NCI-H2081 treated with DMSO at 0.1 percent for 48 hours (cell line): ENCODE measurements at places on chromosomes 7 and 10.

DNA sequence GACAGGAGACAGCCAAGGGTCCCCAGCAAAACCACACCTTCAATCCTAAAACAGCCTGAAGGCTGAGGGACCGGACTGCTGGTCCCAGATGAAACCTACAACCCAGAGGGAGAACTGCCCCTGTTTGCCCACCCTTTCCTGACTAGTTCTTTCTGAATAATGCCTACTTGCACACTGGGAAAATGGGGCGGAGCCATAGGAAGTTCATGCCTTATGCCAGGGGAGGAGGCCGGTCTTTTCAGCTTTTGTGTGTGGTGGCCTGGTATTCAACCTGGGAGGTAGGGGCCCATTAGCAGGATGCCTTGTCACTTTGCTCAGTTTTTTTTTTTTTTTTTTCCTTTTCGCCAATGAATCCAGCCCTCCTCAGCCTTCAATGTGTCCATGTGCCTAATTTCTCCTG lies 20.7 kb downstream of the TOMM7 start:
- DNase-seq = no peak

DNA sequence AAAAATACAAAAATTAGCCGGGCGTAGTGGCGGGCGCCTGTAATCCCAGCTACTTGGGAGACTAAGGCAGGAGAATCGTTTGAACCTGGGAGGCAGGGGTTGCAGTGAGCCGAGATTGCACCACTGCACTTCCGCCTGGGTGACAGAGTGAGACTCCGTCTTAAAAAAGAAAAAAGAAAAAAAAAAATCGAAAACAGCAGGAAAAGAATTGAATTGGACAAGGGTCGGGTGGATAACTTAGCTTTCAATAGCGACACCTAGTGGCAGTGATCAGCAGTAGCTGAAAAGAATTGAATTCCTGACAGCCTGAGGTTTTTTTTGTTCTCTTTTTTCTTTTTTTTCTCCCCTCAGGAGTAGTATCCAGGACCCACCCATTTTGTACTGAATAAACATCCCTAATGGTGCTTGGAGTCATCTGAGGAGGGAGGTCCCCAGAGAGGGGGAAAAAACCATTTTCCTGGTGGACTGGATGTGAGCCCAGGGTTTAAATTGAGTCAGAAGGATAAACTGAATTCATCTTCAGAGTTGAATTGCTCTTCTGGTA lies 55.1 kb downstream of the CYCS start:
- DNase-seq = peak; percentile 80

GRCh38 chr10:71459513-71459912 lies 62.8 kb downstream of the CDH23 start:
- no peak for DNase-seq

GRCh38 chr10:60662917-60663614 lies 115.2 kb upstream of the CDK1 start:
- DNase-seq = no peak

DNA sequence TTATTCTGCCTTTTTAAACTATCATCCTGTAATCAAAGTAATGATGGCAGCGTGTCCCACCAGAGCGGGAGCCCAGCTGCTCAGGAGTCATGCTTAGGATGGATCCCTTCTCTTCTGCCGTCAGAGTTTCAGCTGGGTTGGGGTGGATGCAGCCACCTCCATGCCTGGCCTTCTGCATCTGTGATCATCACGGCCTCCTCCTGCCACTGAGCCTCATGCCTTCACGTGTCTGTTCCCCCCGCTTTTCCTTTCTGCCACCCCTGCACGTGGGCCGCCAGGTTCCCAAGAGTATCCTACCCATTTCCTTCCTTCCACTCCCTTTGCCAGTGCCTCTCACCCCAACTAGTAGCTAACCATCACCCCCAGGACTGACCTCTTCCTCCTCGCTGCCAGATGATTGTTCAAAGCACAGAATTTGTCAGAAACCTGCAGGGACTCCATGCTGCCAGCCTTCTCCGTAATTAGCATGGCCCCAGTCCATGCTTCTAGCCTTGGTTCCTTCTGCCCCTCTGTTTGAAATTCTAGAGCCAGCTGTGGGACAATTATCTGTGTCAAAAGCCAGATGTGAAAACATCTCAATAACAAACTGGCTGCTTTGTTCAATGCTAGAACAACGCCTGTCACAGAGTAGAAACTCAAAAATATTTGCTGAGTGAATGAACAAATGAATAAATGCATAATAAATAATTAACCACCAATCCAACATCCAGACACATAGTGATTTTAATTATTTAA lies 151.7 kb downstream of the EGFR start:
- DNase-seq = no peak

DNA sequence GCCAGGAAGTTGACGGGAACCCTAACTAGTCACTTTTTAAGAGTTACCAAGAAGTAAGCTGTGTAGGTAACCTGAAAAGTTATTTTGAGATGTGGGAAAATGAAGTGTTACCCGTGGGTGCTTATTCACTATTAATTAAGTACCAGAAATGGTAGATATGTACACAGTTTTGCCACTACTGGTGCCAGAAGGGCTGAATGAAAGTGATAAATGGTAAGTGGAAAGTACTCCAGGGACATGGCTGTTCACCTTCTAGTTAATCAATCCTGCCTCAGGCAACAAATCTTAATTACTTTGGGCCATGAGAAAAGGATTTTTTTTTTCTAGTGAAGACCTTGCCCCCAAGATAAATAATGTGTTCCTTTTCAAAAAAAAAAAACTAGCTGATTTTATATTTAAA lies 15.8 kb downstream of the NET1 start:
- no peak for DNase-seq

- no peak for DNase-seq
These were observed 37.8 kb upstream of the CHST15 start for GRCh38 chr10:124131172-124131571.

DNA sequence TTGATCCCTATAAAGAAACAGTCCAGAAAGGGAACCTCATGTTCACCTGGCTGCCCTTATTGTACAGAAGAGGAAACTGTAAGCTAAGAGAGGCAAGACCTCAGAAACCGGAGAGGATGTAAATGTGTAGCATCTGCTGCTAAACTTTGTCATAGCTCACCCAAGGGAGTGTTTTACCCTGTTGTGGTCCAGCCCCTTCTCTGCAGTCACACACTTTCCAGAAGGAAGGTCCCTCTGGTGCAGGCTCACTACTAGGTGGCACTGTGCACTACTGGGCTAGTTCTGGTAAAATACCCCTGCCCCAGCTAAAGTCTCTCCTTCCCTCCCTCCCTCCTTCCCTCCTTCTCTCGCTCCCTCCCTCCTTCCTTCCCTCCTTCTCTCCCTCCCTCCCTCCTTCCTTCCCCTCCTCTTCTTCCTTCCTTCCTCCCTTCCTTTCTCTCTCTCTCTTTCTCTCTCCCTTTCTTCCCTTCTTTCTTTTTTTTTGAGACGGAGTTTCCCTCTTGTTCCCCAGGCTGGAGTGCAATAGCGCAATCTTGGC lies 42.5 kb upstream of the LCOR start:
- no peak for DNase-seq

GRCh38 chr7:85733169-85733915 lies 546.5 kb upstream of the SEMA3D start:
- DNase-seq = no peak

- DNase-seq = no peak
These were observed 62.2 kb upstream of the ECHDC3 start for GRCh38 chr10:11679946-11680345.

- no peak for DNase-seq
These were observed 141.2 kb downstream of the NRF1 start for GRCh38 chr7:129752760-129753159.

- no peak for DNase-seq
These were observed 399.0 kb downstream of the GRID1 start for GRCh38 chr10:85967594-85967993.

GRCh38 chr10:71909399-71910083 lies 54.7 kb upstream of the CHST3 start:
- DNase-seq = no peak

DNA sequence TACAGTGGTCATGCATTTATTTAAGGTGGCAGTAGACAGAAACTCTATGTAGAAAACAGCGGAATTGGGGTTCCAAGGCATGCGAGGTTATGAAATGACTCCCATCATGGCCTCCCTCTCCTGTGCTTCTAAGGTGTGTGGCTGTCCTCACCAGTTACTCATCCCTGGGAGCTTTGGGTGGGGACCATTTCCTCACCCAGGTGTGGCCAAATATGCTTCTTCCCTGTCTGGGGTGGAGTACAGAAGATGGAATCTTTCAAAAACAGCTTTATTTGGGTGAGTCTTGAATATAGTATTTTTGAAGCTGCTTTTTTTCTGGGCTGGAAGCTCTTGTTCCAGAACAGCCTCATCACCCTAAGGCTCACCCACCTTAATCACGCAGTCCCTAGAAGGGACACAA lies 139.0 kb downstream of the NRF1 start:
- no peak for DNase-seq

DNA sequence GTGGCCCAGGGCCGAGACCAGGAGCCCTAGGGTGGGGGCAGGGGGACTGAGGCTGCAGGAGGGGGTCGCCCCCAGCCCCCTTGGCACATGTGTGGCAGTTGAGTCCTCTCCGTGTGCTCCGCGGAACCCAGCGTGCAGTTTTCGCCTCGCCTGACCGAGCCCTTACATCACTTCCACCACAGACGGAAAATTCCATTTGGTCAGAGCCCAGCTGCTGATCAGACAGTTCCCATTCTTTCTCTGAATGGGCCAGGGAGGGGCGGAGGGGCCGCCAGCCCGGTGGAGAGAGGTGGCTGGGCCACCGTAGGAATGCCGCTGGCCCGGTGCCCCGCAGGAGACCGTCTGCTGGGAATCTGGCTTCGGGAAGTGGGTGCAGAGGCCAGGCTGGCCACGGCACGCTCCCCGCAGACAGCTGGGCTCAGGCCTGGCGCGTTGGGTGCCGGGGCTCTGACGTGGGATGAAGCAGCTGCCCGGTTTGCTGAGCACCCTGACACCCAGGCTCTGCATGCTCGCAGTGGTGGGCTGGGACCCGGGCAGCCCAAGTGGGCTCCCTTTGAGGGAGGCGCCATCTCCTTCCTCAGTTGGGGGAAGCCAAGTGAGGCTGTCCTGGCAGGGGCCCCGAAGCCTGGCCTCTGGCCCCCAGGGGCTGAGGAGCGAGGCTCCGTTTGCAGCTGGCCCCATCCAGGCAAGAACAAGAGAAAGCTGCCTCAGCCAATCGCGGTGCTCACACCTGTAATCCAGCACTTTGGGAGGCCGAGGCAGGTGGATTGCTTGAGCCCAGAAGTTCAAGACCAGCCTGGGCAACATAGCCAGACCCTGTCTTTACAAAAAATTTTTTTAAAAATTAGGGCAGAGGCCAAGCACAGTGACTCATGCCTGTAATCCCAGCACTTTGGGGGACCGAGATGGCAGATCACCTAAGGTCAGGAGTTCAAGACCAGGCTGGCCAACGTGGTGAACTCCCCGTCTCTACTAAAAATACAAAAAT lies 9.9 kb downstream of the TTYH3 start:
- no peak for DNase-seq

DNA sequence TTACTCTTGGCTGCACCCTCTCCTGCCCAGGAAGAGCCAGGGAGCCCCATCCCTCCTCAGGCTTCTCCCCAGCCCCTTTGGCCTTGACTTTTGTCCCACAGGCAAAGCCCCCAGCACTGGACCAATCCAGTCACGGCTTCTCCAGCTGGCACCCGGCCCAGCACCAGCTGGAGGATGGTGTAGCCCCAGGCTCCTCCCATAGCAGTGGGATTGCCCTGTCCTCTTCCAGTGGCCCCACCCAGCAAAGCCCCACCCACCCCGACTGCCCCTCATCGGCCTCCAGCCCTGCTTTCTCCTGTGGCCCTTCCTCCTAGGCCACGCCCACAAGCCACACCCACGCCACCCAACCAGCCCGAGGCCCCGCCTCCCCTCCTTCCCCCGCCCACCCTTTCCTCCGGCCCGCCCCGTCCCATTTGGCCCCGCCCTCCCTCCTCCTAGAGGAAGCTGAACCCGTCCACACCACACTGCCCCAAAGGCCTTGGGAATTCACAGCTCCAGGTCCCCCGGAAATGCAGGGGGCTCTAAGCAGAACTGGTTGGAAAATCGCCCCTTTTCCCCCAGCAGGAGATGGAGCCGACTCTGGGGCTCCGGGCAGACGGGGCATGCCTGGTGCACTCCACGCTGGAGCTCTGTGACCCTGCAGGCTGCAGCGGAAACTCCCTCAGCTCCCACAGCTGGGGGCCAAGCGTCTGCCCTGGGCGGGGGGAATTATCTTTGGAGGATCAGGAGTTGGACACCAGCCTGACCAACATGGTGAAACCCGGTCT lies 25.2 kb downstream of the GET4 start:
- DNase-seq = no peak
